RPMI7951 (cell line): ENCODE measurements at places on chromosomes 6 and 20. TPM values are rescaled to one million over a fixed set of nuclear protein-coding genes. Genes with fewer than 3 reads are reported as not detected.
A peak's percentile ranks its signal among the peaks of the same experiment; 100 is the strongest.

Gene TGM2
- 650 and 793 TPM in 2 replicates for total RNA-seq

- DNase-seq, result no peak
Measured at GRCh38 chr6:163302747-163303146, 111.8 kb upstream of the QKI start.

DNA sequence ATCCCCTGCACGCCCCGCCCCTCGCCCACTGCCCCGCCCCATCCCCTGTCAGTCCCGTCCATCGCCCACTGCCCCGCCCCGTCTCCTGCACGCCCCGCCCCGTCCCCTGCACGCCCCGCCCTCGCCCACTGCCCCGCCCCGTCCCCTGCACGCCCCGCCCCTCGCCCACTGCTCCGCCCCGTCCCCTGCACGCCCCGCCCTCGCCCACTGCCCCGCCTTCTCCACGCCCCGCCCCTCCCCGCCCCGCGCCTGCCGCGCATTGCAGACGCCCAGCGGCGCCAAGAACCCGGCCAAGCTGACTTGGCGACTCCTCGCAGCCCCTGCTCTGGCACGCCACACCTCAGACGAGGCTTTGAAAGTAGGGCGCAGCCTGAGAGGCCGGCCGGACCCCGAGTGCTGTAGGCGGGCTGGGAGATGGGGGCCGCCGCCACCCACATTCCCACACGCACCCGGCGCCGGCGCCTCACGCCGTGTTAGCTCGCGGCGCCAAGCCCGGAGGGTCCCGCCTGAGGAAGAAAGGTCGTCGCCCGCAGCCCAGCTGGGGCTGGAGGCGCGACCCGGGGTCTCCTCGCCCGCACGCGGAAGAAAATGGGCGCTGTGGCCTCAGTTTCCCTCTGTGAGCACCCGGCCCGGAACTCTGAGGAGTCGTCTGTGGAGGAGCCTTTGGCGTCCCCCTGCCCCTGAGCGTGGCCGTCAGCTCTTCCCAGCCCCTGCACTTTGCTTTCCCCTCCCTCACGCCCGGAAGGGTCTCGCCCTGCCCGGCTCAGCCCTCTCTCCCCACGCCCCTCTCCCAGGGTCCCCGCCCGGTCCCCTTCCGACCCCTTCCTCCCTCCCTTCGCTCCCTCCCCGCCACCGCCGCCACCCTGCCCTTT is at the start of gene RAD21L1:
Gene RAD21L1 (plus strand): TSS at position 262 of the 872 bp plus-strand sequence. CDS start 2,410 bp downstream, outside the sequence.
- peak; percentile 70 for DNase-seq

DNA sequence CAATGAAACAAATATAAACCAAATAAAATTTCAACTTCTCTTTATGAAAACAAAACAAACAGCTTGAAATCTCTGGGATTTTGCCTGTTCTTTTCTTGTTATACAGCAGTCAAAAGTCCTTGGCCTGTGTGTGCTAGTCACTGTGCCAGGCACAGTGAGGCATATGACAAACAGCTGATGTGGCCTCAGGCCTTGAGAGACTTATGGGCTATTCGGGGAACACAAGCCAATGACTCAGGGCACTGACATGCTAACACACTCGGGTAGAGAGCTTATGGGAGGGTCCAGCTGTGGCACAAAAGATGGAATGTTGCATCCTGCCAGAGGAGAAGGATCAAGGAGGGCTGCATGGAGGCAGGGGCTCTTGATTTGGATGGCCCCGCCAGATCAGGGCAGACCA is 95.4 kb upstream of the NKX2-2 start:
- DNase-seq, result peak; percentile 91

- peak; percentile 23 for DNase-seq
Measured at GRCh38 chr20:1656844-1657243, 735 bp downstream of the SIRPG start.

DNA sequence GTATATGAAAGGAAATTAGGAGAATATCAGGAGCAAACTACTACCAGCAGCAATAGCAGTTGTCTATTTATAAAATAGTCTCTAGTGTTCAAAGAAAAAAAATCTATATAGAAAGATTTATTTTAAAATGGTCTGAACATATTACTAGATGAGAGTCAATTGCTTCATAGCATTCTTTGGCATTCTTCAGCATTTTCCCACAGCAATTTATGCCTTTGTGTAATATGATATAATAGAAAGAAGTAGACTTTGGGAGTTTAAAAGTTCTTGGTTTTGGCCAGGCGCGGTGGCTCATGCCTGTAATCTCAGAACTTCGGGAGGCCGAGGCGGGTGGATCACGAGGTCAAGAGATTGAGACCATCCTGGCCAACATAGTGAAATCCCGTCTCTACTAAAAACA is 157.0 kb upstream of the PLN start:
- DNase-seq, result no peak
